ENCODE measurements at places on chromosomes 5 and 9.

DNA sequence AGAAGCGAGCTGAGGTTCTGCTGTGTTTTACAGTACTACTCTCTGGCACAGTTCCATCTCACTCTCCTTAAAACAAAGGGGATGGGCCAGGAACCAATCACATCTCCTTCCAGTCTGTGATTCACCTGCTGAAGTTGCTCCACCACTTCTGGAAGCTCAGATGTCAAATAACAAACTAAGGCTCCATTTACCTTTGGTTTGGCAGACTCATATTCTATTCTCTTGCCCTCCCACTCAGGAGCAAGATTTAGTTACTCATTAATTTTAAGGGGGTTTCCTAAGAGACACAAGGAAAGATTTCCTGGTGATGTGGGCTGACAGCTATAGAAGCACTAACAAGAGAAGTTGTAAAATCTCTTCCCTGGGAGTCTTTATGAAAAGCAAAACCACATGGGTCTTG lies 37.8 kb upstream of the KIF2A start:
- no peak for DNase-seq

- DNase-seq: peak; percentile 31
Observed at GRCh38 chr5:134964359-134965270, 3.1 kb upstream of the CATSPER3 start.

DNA sequence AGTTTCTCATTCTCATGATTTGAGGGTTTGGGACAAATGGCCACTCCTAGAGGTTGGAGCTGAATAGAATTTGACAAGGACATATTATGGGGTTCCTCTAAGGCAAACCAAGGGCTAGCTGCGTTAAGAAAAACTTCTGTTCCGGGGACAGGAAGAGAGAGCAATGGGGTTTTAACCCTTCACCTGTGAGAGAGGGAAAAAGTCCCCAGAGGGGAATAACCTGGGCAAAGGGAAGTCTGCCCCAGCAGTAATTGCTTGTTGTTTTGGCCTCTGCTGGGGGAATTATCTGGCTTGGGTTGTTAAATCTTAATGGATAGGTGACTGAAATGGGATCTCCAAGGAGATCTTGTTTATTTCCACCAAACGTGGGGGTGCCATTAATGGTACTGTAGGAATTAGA lies 110.1 kb upstream of the MOCS2 start:
- DNase-seq: no peak

GRCh38 chr5:180976518-180976917 lies 12.1 kb upstream of the BTNL3 start:
- no peak for DNase-seq

Measured in CD4-positive, alpha-beta T cell treated with Interleukin-21 for 1 hour (primary cell).